ENCODE measurements at places on chromosomes 5 and 9.

GRCh38 chr5:138491669-138492559 is 26.6 kb downstream of the EGR1 start:
- DNase-seq = peak; percentile 81

DNA sequence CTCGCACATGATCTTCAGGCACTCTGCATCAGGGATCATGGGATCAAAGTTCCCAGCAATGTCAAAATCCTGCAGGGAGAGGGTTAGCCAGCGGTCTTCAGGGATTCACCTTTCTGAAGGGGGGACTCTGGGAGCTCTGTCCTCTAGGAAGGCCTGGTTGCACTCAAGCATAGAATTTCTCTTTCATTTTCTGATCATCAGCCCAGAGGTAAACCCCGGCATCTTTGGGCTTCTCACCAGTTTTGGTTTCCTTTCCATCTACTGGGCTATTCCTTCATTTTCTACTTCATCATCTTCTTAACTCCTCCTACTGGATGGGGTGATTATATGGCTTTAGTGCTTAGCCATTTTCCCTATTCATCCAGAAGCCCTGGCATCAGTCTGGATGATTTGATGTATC is 4.6 kb upstream of the DND1 start:
- DNase-seq = no peak

DNA sequence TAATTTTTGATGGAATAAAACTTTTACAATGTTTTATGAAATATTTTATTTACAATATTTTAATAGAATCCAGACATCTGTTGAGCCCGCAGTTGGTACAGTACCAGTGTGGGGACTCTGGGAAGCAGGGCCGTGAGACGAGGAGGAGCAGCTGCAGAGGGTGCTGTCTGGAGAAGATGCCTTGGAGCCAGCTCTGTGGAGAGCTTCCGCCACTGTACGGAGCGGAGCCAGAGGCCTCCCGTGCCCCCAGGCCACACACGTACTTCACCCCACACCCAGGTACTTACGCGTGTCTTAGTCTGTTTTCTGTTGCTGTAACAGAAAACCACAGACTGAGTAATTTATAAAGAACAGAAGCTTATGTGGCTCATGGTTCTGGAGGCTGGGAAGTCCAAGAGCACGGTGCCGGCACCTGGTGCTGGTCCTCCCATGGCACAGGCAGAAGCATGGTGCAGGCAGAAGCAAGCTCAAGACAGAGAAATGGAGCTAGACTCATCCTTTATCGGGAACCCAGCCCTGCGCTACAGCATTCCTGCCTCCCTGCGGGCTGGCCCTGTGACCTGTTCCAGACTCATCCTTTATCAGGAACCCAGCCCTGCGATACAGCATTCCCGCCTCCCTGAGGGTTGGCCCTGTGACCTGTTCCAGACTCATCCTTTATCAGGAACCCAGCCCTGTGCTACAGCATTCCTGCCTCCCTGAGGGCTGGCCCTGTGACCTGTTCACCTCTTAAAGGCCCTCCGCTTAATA is 23.3 kb downstream of the CEP72 start:
- no peak for DNase-seq

GRCh38 chr5:118447350-118447749 is 541.0 kb downstream of the DTWD2 start:
- DNase-seq = no peak

GRCh38 chr5:147162740-147163139 is 72.1 kb upstream of the STK32A start:
- DNase-seq = no peak

DNA sequence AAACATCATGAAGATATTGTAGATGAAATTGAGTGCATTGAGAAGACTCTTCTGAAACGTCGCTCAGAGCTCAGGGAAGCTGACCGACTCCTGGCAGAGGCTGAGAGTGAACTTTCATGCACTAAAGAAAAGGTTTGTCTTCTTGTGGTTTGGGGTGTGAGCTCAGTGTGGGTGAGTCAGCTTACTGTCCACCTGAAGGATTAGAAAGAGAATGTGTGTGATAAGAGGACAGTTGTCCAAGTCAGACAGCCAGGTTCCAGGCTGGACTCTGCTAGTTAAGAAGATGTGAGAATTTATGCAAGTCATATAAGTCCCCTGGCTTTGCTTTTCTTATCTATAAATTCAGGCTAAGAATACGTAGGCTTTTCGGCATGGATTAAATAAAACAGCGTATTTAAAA is 46.9 kb downstream of the RAB14 start:
- no peak for DNase-seq

GRCh38 chr9:111993319-111993718 is 96.7 kb downstream of the UGCG start:
- no peak for DNase-seq

DNA sequence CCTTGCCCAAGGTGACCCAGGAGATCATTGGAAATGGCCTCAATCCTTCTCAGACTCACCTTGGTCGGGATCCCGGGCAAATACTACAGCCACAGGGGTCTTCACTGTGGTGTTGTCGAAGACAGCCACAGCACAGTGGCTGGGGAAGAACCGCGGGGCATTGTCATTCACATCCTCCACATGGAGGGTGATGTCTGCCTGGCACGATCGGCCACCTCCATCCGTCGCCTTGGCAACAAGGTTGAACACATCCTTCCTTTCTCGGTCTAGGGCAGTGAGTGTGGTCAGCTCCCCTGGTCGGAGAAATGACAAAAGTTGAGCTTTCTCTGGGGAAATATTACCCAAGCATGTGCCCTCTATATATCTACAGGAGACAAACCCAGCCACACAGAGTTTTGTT is 56.8 kb downstream of the FAT2 start:
- DNase-seq = no peak

- no peak for DNase-seq
Observed at GRCh38 chr5:58774937-58775336, 192.1 kb downstream of the RAB3C start.

- peak; percentile 28 for DNase-seq
Observed at GRCh38 chr9:127835991-127836516, 18.4 kb downstream of the ENG start.

DNA sequence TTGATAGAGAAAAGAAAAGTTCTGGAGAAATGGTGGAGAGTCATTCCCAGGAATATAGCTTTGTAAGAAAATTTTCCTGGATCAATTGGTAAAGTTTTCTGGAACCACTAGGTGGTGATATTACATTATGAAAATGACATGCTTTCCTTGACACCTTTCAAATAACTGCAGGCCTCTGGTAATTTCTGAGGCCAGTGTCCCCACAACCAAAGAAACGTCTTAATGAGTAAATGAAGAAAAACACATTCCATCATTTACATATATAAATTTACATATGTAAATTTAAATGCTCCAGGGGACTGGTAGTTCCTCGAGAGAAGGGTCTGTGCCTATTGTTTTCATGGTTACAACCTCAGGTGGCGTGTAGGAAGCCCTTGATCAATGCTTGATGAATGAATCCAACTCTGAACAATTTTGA is 17.2 kb upstream of the RGS3 start:
- no peak for DNase-seq

DNA sequence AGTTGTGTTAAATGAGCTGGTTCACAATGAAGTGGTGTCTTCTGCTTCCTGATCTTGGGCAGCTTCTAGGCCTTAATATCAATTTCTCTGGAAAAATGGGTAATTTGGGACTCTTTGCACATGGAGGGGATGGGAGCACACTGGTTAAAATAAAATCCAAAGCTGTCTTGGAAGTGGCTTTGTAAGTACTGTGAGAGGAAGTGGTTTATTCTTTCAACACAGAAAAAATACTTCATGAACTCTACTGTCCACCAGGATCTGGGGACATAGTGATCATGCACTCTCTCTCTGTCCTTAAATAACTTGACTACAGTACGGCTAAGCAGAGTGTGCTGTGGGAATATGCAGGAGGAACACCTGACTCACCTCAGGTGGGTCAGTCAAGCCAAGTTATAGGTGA is 2.4 kb downstream of the PCYOX1L start:
- DNase-seq = no peak

DNA sequence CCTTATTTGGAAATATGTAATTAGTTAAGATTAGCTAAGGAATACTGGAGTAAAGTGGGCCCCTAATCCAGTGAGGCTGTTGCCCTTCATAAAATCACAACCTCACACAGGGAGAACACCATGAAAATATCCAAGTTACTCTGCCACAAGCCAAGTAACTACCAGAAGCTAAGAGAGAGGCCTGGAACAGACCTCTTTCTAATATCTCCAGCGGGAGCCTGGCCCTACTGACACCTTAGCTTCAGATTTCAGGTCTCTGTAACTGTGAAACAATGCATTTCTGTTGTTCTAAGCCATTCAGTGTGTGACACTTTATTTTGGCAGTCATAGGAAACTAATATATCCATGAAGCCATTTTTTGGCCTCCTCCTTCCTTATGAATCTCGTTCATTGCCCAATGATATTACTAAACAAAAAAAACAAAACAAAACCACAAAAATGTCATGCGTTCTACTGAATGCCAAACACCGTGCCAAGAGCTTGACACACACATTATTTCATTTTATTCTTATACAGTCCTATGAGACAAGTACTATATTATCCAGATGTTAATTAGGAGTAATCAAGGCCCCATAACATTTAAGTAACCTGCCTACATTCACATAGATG is 699.0 kb downstream of the MAT2B start:
- DNase-seq = no peak

DNA sequence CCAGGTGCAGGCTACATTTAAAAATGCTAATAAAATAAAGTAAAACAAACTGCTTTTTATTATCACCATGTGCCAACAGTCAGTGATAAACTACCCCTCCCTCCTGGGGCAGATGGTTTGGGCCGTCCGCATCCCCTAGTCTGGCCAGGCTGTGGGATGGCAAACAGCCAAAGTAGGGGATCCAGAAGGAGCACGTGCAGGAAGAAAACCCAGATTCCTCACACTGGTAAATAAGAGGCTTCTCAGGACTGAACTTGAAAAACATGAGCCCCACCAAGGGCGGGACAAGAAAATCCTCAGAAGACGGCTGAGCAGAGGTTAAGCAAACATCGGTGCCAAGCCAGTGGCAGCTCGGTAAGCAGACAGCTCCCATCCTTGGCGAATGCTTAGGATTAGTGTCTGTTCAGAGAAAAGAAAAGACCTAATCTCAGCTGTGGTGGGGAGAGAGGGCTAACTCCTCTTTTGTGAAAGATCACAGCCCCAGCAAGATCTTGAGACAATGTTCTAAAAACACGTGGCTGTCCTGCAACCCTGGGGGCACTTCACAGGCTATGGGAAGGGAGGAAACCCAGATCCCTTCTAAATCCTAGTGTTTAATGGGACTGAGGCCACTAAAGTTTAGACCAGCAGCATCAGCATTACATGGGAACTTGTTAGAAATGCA is 46.5 kb upstream of the GDNF start:
- no peak for DNase-seq

DNA sequence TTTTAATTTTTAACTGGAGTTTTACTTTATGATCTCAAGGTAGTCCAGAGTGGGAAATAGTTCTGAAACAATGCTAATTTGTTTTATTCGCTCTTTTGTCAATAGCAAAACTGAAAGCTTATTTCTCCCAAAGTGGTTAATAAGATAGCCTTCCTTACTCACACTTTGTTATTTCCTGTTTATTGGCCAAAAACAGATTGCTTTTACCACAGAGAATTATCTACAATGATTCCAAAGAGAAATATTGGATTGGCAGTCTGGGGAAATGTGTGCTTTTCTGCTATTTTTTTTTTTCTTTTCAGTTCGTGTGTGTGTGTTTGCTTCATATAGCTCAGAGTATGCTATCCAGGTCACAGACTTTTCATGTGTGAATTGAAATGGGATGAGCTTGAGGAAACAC is 756.7 kb upstream of the RGMB start:
- DNase-seq = no peak

GRCh38 chr9:81035171-81035570 is 654.2 kb downstream of the TLE1 start:
- no peak for DNase-seq

DNA sequence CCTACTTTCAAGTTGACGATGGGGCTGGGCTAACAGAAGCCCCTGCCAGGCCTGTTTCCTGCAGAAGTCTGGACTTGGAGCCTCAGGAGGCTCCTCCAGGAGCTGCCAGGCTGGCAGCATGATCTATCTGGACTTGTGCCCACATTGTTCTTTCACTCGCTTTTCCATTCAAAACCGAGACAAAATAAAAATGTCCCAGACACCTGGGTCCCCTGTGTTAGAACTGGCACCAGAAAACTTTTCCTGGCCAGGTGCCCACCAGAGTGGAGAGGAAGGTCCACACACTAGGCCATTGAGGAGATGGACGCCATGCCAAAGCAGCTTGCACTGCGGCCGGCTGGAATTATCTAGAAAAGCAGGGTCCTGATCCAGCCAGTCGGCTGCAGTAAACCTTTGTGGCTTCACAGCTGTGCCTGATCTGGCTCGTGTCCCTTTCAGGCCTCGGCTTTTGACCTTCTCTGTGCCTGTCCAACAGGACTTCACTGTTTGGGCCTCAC is 78.2 kb downstream of the GCNT1 start:
- DNase-seq = no peak

DNA sequence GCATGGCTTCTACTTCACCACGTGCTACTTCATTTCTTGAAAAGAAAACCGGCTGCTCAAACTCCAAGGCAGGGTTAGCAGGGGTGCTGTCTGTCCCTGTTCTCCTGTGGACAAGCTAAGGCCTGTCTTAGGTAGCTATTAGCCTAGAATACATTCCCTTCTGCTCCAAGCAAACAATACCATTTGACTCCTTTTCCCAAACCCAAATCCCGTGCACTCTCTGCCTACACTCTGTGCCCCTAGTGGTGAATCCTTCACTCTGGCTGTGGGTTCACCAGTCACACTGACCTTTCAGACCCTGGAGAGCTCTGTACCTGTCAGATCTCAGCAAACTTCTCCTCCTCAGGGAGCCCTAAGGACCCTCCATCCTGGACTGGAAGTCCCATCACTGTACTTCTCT is 211.6 kb downstream of the SLIT3 start:
- no peak for DNase-seq

DNA sequence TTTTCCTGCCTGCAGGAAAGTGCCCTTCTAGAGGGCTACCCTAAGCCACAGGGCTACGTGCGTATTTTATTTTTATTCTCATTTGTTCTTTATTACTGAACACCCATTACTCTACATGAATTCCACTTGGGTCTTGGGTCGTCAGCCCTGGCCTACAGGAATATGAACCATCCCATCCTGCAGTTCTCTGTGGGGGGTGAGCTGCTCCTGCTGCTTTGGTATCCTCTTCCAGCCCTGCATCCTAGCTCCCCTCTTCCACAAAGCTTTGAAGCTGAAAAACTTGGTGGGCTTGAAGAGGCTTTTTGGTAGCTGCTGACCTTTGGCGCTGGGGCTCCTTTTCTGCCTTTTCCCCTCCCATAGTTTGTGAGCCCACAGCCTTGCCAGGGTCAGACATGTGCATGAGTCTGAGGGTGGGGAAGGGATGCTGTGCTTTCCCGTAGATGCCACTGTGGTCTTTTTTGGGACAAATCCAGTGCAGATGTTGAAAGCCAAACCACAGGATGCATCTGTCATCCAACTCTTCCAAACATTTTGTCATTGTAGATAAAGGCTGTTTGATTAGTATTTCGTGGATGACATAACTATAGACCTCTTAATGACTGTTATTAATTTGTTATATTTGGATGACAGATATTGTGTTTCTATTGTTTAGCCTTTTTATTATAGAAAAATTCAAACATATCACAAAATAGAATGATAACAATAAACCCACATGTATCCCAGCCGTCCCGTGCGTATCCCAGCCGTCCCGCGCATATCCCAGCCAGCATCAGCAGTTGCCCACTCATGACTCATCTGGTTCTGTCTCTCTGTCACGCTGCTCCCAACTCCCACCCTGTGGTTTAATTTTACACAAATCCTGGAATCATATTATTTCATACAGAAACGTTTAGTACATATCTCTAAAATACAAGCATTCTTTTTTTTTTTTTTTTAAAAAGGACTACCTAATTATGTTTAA is 43.9 kb downstream of the SLC46A2 start:
- DNase-seq = no peak
